Inflammatory macrophage treated with lipopolysaccharide for 1 hour (primary cell): ENCODE measurements at places on chromosomes 4 and X.

GRCh38 chr4:124105212-124105611 lies 607.3 kb downstream of the ANKRD50 start:
- DNase-seq: no peak

DNA sequence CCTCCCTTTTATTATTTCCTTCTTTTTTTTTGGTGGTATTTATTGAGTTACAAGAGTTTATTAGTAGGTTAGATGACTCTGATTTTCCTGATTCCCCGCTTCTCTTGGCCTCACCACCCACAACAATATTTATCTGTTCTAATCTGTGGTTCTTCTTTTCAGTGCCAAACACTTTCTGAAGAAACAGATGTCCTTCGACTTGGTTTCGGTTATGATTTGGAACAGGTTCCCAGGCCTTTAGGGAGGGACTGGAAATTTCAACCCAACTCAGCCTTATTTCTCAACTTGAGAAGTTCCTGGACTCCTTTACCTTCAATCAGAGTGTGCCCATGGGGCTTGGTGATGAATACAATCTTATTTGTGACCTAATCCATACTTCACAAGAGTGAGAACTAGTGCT lies 108.1 kb downstream of the UCHL1 start:
- no peak for DNase-seq

- no peak for DNase-seq
Measured at GRCh38 chr4:126375462-126376054, 1060.8 kb downstream of the FAT4 start.

GRCh38 chr4:67638136-67638535 lies 62.8 kb downstream of the UBA6 start:
- peak; percentile 20 for DNase-seq

DNA sequence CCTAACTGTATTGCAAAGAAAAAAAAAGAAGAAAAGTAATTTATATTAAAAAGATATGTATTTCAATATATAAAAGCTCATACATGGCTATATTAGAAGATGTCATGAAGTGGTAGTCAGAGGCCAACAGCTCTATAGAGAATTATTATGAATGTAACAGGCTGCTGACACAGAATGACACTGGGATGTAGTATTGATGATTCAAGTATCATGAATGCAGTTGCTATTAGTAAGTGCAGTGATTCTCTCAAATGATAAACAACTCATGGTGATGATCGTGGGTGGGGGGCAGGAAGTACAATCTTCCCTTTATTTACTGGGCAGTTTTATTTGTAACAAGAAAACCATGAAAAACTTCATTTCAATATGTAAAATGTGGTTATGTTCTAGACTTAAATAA lies 124.6 kb downstream of the COL4A6 start:
- no peak for DNase-seq

DNA sequence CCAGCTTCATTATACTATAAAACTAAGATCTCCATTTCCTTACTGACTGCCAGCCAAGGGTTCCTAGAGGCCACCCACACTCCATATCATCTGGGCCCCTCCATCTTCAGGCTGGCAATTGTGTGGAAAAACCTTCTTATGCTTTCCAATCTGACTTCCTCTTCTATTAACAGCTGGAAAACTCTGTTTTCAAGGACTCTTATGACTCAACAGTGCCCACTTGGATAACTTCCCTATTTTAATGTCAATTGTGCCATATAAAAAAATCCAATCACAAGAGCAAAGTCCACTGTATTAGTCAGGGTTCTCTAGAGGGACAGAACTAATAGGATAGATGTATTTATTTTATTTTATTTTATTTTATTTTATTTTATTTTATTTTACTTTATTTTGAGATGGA lies 41.0 kb upstream of the CPEB2 start:
- DNase-seq: peak; percentile 93

- DNase-seq: no peak
Measured at GRCh38 chr4:22094217-22094616, 145.6 kb upstream of the KCNIP4 start.

DNA sequence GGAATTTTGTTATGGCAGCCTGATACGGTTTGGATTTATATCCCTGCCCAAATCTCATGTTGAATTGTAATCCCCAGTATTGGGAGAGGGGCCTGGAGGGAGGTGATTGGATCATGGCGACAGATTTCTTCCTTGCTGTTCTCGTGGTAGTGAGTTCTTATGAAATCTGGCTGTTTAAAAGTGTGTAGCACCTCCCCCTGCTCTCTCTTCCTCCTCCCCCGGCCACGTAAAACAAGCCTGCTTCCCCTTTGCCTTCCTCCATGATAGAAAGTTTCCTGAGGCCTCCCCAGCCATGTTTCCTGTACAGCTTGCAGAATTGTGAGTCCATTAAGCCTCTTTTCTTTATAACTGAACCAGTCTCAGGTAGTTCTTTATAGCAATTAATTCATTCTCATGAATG lies 37.9 kb downstream of the SUPT20HL2 start:
- DNase-seq: peak; percentile 18

DNA sequence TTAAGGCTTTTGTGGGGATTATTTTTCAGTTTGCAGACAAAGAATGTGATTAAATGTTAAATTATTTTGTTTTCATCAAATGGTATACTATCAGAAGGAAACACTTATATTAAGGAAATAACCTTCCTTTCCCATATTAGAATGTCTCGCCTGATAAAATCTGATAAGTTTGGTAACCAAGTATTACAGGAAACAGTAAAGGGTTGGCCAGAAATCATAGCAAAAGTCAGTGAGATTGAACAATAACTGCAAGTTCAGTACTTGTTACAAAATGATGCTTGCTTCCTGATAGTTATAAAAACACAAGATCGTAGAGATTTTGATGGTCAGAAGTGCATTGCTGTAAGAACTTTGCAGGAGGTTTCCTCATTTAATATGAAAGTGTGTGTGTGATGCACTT lies 40.5 kb downstream of the FABP2 start:
- peak; percentile 3 for DNase-seq

- no peak for DNase-seq
Measured at GRCh38 chrX:7318241-7318640, 170.3 kb upstream of the PUDP start.

DNA sequence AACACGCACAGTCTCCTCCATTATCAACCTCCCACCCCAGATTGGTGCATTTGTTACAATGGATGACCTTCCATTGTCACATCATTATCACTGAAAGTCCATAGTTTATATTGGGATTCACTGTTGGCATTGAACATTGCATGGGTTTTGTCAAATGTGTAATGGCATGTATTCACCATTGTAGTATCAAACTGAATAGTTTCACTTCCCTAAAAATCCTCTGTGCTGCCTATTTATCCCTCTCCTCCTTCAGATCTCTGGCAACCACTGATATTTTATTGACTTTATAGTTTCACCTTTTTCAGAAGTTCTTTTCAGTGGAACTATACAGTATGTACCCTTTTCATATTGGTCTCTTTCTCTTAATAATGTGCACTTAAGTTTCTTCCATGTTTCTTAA lies 1565.4 kb downstream of the PCDH18 start:
- DNase-seq: no peak

- no peak for DNase-seq
Measured at GRCh38 chr4:82458729-82459128, 28.3 kb downstream of the ENOPH1 start.

- DNase-seq: no peak
Measured at GRCh38 chr4:77800483-77801259, 18.5 kb downstream of the CNOT6L start.

DNA sequence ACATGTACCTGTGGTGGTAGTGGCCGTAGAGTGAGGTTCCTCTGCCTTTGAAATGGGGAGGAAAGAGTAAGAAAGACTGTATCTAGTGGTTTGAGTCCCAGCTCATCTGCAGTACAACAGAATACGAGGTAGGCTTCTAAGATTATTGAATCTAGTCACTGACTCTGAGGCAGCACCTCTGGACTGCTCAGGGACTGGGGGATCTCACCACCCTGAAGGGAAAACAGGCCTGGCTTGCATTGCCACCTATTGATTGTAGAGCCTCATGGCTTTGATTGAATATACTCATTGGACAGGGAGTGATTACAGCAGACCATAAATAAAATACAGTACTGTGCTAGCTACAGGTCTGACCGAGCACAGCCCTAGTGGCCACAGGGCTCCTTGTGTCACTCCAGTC lies 50.5 kb downstream of the GPR174 start:
- no peak for DNase-seq

- DNase-seq: no peak
Measured at GRCh38 chrX:117996918-117997480, 119.6 kb downstream of the KLHL13 start.

DNA sequence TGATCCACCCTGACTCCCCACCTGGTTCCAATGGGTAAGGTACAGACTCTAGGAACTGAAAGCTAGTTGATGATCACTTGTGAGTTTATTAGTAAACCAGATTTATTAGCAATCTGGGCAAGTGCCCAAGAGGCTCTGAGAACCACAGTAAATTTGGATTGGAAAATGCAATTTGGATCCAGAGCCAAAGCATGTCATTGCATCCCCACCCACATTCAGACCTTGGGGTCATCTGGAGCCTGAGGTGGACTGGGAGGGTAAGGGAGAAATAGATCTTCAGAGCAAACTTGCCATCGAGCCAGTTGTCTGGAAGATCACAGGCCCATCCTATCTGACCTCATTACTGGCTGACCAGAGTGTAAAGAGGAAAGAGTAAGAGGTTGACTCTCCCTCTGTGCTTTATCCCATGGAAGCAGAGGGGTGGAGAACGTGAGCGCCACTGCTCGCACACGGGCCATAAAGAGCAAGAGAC lies 78.7 kb upstream of the RASGEF1B start:
- DNase-seq: no peak

DNA sequence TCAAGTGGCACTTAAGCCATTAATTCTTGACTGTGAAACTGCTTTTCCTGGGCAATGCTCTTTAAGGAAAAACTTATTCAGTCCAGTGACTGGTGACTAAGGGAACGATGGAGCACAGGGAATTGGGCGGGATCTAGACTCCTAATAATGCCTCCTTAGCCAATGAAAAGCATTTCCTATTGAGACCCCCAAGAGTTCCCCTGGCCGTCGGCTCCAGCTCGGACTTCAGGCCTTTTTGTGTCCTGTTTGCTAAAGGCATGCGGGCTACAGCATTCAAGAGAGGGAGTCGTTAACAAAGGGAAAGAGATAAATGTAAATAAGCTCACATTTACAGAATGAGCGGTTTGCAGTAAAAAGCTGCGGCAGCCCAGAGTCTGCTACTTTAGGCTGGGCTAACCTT lies at the start of gene LPAR4:
Gene LPAR4 (plus strand): TSS at position 232 of the 400 bp plus-strand sequence. CDS start 7,150 bp downstream, outside the sequence.
- DNase-seq: no peak

GRCh38 chr4:38715050-38715449 lies 51.1 kb downstream of the KLF3 start:
- DNase-seq: peak; percentile 39

DNA sequence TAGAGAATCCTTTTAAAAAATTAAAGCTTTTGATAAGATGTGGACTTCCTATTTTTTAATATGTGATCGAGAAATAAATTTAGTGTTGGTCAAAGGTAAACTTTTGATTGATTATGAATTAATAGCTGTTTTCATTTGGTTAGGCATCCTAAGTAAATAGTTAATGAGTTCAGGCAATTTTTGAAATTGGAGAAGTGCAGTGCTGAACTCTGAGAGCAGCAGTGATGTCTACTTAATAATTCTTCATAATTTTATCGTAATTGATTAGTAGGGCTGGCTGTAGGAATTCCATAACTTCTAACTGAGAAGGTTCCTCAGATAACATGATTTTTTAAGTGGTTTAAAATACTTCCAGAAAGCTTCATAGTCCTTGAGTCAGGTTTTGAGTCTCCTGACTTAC lies 1.5 kb downstream of the MND1 start:
- DNase-seq: no peak

DNA sequence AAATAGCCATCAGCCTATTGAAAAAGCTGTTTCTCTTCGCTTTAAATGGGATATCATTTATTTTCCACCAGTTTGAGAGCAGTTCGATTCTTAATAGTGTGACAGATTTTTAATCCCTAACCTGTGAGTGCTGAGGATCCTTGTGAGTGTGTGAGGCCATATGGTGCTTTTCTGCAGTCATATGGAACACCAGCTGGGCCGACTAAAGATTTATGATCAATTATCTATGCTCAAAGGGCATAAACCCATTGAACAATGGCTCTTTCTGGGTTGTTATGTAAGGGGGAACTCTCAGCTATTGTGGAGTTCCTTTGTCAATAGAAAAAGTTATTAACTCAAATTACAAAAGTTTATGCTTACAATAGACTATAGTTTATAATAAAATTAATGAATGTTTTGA lies 1003.6 kb downstream of the FAT4 start:
- DNase-seq: no peak

DNA sequence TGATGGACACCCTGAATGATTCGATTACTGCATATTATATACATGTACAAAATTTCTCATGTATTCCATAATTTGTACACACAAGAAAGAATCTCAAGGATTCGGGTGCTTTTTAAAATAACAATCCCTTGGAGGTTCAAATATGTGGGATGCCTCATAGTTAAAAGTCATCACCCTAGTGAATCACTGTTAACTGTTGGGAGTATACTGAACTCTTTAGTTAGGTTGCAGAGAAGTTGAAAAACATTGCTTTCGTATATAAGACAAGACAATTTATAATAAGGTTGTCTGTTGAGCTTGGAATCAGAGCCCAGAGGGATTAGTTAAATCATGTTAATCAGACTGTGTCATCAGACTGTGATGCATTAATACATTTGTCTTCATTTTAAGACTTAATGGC lies 15.6 kb downstream of the DCK start:
- no peak for DNase-seq

DNA sequence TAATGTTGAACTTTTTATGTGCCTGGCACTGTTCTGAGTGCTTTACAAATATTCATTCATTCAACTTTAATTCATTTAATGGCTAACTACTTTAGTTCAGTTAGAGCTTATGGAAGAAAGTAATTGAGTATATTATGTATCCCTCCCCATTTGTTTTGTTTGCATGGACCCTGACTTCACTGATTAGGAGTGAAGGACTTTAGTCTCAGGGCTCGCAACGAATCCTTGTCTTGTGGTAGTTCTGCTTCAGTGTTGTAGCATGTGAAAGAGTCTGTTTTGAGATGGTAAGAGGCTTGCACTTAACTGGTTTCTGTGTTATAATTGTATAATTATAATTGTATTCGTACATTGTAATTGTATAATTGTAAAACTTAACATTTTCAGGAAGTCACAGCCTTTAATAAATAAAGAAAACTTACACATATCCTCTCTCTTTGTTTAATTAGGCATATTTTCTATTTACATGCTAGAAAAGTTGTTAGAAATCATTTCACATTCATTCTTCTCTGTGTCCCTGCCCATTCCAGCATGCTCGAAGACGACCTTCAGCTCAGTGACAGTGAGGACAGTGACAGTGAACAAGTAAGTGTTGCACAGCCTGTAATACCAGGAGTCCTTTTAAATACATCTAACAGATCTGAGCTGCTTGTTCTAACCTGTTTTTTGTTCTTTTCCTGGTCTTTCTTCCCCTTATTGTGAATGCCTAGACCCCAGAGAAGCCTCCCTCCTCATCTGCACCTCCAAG lies 115.1 kb downstream of the KLHL8 start:
- DNase-seq: no peak

GRCh38 chrX:35800474-35800873 lies 2.3 kb downstream of the MAGEB16 start:
- DNase-seq: no peak
